ENCODE measurements at places on chromosomes 5 and 9.

- DNase-seq: no peak
These were observed 89.0 kb upstream of the NIPBL start for GRCh38 chr5:36787365-36788093.

- no peak for DNase-seq
These were observed 265.0 kb upstream of the FAM174A start for GRCh38 chr5:100270023-100270771.

DNA sequence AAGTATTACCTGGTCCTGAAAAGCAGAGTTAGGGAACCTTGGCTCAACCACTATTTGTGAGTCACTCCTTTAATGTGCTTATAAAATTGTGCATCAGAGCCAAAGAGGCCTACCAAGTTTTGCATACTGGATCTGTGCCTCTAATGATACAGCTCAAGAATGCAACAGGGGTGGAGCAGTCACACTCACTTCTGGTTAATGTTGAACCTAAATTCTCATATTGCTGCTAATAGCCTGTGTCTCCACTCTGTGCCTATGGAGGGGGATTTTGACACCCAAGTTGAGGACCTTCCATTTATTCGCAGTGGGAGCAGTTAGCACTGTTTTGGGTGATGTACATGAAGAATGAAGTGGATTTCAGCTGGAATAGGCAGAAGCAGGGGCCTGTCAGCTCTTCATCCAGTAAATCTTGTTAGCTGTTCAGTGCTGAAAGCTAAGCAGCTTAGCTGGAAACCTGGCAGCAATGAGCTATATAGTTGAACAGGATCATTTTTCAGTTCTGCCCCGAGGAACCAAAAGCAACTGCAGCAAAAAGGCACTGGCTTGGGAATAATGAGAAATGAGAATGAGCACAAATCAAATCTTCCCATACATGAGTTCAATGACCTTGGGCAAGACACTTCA, 9.7 kb downstream of the SH3TC2 start:
- DNase-seq: no peak

GRCh38 chr9:116490321-116490720, 196.8 kb upstream of the TRIM32 start:
- no peak for DNase-seq

GRCh38 chr5:108084105-108084504, 297.8 kb downstream of the FBXL17 start:
- DNase-seq: no peak

DNA sequence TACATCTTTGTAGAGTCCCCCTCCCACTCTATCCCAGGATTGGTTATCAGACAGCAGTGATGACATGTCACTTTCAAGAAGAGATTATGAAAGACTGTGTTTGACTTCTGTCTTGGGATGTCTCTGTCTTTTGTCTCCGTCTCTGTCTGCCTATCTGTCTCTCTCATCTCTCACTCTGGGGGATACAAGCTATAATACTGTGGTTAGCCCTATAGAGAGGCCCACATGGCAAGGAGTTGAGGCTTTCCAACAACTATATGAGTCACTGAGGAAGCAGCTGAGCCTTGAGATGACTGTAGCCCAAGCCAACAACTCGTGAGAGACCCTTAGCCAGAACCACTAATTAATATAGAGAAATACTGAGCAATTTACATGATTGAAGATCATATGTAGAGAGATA, 284.8 kb downstream of the PDE4D start:
- DNase-seq: no peak

- no peak for DNase-seq
These were observed 2371.8 kb upstream of the ACO1 start for GRCh38 chr9:30012622-30013021.

GRCh38 chr5:14415698-14416074, 165.9 kb upstream of the OTULINL start:
- DNase-seq: no peak

GRCh38 chr5:35373249-35373648, 143.0 kb upstream of the PRLR start:
- no peak for DNase-seq

DNA sequence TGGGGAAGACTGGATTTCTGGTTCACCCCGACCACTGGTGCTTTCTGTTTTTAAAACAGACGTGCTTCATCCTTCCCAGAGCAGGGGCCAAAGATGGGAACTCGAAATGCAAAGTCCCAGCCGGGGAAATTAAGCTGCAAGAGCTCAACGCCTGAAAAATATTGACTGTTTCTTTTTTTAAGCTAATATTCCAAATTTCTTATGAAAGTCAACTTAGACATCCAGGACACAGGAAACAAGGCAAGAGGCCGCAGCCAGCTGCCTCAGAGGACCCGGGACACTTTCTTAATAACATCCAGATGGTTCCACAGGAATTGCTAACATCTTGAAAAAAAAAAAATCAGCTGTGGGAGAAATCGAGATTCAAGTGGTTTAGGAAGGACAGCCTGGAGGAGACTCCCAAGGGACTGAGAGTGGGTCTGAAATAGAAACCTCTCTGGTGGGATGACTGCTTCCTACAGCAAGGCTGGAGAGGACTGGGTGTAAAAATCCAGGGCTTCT, 144.9 kb downstream of the FGF1 start:
- no peak for DNase-seq

GRCh38 chr5:176769911-176770310, 40.4 kb upstream of the UNC5A start:
- no peak for DNase-seq

- no peak for DNase-seq
These were observed 61.6 kb upstream of the ERCC6L2 start for GRCh38 chr9:95813923-95814322.

DNA sequence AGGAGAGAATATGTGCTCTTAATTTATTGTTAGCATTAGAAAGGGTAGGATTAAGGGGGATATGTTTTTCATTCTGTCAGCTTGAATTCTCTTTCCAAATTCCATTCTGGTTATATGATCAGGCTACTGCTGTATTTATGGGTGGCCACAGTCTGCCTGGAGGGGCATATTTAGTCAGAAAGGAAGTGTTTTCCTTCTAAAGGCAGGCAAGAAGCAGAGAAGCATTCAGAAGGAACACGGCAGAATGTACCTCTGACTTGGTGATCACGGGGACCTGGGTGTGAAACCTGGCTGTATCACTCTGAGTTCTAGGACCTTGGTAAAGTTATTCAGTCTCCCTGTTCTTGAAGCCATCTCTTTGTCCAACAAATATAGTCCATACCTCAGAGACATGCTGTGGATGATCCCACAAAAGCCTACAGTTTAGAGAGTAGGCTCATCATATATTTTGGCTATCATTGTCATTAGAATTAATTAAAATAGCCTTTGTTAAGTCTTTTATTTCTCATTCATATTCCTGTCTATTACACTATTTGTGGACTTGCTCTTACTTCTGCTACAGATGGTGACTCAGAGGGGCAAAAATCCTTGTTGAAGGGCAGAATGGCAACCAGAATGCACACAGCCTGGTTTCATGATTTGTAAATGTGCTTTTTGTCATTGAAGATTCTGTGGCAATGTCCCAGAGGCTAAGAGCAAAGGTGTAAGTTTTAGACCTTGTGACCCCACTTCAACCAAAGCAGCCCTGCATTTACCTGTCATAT, 2.7 kb downstream of the TNC start:
- DNase-seq: no peak

DNA sequence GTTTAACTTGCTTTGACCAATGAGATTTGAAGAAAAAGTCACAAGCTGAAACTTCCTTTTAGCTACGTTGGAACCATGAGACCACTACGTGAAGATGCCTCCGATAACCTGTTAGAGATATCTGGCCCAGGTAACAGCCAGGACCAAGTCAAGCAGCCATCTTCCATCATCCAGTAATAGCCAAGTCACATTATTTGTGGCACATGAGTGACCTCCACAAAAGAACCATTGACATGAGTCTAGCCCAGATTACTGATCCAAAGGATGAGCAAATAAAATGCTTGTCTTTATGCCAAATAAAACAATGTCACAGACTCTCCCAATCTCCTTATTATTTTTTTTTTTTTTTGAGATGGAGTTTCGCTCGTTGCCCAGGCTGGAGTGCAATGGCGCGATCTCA, 1.6 kb downstream of the DEPDC1B start:
- DNase-seq: no peak

- DNase-seq: no peak
These were observed 521.0 kb upstream of the SEMA6A start for GRCh38 chr5:117095346-117096332.

- no peak for DNase-seq
These were observed 155.4 kb upstream of the LHFPL2 start for GRCh38 chr5:78803941-78804340.

DNA sequence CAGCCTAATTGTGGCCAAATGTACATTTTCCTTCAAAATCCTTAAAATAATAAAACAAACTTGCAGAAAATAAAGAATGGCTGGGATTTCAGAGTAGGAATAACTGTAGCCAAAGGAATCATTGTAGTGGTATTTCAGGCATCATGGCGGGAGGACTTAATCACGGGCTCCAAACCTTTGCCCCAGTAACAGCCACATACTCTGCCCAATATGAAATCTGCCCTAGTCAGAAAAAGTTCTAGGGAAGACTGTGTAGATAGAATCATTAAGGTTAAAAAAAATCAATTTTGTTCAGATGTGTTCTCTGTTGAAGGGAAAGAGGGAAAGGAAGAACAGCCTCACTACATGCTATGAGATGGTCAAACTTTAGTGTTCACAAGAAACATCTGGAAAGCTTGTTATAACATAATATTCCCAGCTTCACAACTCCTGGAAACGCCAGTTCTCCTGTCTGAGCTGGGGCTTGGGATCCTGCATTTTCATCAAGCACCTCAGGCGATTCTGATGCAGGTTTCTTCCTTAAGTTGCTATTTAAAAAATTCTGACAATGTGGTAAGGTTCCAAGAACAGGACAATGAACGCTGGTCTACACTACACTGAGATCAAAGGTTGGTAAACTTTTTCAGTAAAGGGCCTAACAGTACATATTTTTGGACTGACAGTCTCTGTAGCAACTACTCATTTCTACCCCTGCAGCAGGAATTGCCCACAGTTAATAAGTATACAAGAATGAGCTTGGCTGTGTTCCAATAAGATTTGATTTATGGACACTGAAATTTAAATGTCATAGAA, 87.9 kb downstream of the CEMIP2 start:
- DNase-seq: no peak

GRCh38 chr5:52892242-52892878, 96.8 kb upstream of the ITGA2 start:
- DNase-seq: no peak

DNA sequence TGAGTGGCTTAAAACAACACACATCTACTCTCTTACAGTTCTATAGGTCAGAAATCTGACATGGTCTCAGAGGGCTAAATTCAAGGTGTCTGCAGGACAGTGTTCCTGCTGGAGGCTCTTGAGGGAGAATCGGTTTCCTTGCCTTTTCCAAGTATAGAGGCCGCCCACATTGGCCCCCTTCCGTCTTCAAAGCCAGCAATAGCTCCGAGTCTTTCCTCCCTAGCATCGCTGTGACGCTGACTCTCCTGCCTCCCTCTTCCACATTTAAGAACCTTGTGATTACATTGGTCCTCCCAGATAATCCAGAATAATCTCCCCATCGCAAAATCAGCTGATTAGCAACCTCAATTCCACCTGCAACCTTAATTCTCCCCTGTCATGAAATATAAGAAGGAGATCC, 81.3 kb upstream of the IER5L start:
- no peak for DNase-seq

DNA sequence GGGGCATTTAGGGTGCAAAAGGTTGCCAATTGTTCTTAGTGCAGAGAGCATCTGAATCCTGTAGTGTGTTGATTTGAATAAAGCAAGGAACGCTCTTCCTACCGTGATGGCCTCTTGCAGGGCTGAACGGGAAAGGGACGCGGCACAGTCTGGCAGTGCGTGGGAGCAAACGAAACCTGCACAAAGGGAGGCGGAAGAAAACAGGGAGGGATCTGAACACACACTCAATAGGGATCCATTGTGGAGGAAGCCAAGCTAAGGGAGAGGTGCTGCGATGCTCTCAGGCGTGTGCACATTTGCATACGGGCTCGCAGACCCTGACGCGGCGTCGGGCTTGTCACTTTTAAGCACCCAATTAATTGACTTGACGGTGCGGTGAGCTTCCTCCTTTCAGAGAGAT, 414.0 kb upstream of the IRX1 start:
- DNase-seq: no peak

DNA sequence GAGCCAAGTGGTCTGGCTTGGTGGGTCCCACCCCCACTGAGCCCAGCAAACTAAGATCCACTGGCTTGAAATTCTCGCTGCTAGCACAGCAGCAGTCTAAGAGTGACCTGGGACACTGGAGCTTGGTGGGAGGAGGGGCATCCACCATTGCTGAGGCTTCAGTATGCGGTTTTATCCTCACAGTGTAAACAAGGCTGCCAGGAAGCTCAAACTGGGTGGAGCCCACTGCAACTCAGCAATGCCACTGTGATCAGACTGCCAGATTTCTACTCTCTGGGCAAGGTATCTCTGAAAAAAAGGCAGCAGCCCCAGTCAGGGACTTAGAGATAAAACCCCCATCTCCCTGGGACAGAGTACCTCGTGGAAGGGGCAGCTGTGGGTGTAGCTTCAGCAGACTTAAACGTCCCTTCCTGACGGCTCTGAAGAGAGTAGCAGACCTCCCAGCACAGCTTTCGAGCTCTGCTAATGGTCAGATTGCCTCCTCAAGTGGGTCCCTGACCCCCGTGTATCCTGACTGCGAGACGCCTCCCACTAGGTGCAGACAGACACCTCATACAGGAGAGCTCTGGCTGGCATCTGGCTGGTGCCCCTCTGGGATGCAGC, 18.2 kb upstream of the STK32A start:
- DNase-seq: no peak

- DNase-seq: no peak
These were observed 398.4 kb upstream of the IRX2 start for GRCh38 chr5:3149899-3150298.

Data from activated T-cell treated with anti-CD3 and anti-CD28 coated beads for 4 hours (primary cell).